ENCODE measurements at places on chromosomes 13 and 19. TPM values are rescaled to one million over a fixed set of nuclear protein-coding genes. Genes with fewer than 3 reads are reported as not detected.

Gene IRGQ
- 16.5 TPM for total RNA-seq

Gene MISP3
- 1.3 TPM for total RNA-seq

Gene TNFSF9
- total RNA-seq, result 0.99 TPM

Gene CEACAM7
- not detected for total RNA-seq

DNA sequence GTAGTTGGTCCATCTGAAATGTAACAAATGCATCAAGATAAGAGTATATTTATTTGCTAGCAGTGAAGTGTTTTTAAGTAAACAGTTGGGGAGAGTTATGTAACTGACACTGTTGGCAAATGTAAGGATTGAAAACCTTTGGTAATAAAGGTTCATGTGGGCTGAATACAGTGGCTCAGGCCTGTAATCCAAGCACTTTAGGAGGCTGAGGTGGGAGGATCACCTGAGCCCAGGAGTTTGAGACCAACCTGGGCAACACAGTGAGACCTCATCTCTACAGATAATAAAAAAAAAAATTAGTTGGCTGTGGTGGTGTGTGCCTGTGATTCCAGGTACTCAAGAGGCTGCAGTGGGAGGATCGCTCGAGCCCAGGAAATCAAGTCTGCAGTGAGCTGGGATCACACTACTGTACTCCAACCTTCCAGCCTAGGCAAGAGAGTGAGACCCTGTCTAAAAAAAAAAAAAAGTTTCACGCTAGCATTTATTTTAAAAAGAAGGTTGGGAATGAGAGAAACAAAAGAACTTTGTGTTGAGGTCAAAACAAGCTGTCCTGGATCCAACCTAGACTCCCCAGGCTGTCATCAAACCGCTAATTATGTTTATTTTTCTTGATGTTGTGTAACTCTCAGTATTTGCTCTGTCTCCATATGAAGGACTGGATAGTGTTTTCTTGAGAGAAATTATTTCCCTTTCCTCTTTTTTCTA is 20.7 kb downstream of the SETDB2 start:
- H3K36me3 ChIP-seq, result peaks cover 34% of the 10 kb centered on the region
- no peak overlapping the region for H3K4me3 ChIP-seq
- no peaks in the 10 kb centered on the region for H3K27me3 ChIP-seq
- H3K4me1 ChIP-seq, result no peaks in the 10 kb centered on the region
- no peak for DNase-seq

DNA sequence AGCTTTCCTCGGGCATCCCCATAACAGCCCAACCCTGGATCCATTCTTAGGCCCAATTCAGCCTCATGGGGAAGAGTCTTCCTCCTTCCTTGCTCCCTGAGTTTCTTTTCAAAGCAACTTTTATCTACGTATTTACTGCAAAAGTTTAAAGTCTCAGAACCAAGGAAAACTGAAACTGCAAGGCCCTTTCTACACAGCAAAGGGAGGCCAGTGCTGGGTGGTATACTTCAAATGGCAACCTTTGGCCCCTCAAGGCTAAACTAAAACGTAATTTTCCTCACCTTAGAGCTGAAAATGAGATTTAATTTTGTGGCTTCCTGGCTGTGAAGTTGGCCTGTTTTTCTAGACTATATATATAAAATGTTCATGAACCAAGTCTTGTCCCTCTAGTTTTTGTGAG is 5.6 kb downstream of the CDX2 start:
- H3K4me1 ChIP-seq, result peaks cover 13% of the 10 kb centered on the region
- H3K27ac ChIP-seq, result no peak overlapping the region
- no peak for DNase-seq
- H3K36me3 ChIP-seq, result no peaks in the 10 kb centered on the region
- H3K27me3 ChIP-seq, result peaks cover 27% of the 10 kb centered on the region

- DNase-seq, result no peak
- no peaks in the 10 kb centered on the region for H3K27me3 ChIP-seq
- no peak overlapping the region for H3K27ac ChIP-seq
These were observed 761.5 kb downstream of the EFNB2 start for GRCh38 chr13:105773863-105774538.

GRCh38 chr19:18023622-18024251 is 15.8 kb downstream of the ARRDC2 start:
- no peaks in the 10 kb centered on the region for H3K36me3 ChIP-seq
- peak overlapping the region; percentile 73 for H3K27ac ChIP-seq
- H3K27me3 ChIP-seq, result no peaks in the 10 kb centered on the region
- no peak overlapping the region for H3K4me3 ChIP-seq

DNA sequence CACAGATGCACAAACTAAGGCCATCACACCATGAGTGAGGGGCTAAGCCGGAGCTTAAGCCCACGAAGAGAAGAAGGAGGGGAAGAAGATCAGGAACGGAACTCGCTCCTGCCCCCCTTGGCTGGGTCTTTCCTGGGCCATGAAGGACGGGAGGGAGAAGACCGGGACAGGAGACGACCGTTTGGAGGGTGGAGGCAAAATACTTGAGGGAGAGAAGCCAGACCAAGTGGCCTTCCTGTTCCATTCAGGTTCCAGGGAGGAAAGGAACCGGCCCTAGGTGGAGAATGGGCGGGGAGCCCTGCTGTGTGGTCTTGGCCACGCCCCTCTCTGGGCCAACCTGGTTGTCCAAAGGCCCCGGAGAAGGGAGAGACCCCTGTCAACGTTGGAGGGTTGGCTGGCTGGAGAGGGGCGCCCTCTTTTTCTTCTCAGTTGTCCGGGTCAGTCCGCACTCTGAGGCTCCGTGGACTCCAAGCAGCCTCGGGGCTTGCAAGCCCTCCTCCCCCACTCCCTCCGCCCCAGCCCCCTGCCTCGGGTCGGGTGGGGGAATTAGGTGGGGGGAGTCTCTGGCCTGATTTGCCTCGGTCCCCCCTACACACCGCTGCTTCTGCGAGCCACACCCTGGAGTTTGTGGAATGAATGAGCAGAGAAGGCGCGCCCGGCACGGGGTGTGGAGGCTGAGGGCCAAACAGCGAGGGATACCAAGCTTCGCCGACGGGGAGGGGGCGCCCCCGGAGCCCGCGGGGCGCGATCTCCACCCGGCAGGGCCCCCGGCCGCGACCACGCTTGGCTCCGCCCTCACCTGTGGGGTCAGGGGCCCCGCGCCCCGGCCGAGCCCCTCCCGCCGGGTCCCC is 757 bp downstream of the FBN3 start:
- H3K36me3 ChIP-seq, result no peaks in the 10 kb centered on the region
- peaks cover 9% of the 10 kb centered on the region for H3K4me1 ChIP-seq
- peaks cover 8% of the 10 kb centered on the region for H3K27me3 ChIP-seq
- no peak for DNase-seq
- no peak overlapping the region for H3K4me3 ChIP-seq
- H3K27ac ChIP-seq, result no peak overlapping the region

DNA sequence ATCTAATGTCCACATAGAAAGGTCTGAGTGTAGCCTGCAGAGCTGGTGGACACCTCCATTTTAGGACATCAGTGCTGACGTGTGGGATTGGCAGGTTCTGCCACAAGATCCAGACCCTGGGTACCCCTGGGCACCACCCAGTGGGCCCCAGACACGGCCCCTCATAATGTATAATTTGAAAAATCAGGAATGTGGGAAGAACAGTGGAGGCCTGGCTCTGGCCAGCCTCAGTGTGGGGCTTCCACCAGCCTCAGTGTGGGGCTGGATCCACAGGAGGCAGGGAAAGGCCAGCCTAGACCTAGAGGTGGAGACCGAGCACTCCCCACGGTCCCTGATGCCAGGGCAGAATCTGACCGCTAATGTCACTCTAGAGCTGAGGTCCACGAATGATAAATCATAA is 150.7 kb upstream of the SOX1 start:
- no peak overlapping the region for H3K4me3 ChIP-seq
- no peaks in the 10 kb centered on the region for H3K36me3 ChIP-seq
- DNase-seq, result no peak
- no peaks in the 10 kb centered on the region for H3K4me1 ChIP-seq
- no peak overlapping the region for H3K27ac ChIP-seq

- H3K27me3 ChIP-seq, result no peaks in the 10 kb centered on the region
- H3K36me3 ChIP-seq, result no peaks in the 10 kb centered on the region
- no peak for DNase-seq
- peaks cover 41% of the 10 kb centered on the region for H3K4me1 ChIP-seq
- no peak overlapping the region for H3K4me3 ChIP-seq
- H3K27ac ChIP-seq, result peak overlapping the region; percentile 74
These were observed 1.3 kb upstream of the AKT2 start for GRCh38 chr19:40286235-40286970.

DNA sequence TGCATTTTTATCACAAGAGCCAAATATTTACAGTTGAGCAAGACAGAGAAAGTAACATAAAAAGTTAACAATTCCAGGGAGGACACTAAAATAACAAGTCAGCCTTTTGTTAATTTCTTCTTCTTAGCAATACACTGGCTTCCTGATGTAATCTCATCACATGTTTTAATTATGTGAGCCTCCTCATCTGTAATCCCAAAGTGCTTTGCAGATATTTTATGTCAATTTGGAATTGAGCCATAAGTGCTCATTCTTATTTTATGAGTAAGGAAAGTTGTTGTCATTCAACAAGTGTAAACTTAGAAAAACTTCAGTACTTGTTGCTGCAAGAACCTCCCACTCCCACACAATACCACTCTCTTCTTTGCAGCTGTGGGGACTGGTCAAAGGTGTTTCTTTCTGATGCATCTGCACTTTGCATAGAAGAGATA is 223.6 kb downstream of the GPC6 start:
- no peaks in the 10 kb centered on the region for H3K27me3 ChIP-seq
- DNase-seq, result no peak

DNA sequence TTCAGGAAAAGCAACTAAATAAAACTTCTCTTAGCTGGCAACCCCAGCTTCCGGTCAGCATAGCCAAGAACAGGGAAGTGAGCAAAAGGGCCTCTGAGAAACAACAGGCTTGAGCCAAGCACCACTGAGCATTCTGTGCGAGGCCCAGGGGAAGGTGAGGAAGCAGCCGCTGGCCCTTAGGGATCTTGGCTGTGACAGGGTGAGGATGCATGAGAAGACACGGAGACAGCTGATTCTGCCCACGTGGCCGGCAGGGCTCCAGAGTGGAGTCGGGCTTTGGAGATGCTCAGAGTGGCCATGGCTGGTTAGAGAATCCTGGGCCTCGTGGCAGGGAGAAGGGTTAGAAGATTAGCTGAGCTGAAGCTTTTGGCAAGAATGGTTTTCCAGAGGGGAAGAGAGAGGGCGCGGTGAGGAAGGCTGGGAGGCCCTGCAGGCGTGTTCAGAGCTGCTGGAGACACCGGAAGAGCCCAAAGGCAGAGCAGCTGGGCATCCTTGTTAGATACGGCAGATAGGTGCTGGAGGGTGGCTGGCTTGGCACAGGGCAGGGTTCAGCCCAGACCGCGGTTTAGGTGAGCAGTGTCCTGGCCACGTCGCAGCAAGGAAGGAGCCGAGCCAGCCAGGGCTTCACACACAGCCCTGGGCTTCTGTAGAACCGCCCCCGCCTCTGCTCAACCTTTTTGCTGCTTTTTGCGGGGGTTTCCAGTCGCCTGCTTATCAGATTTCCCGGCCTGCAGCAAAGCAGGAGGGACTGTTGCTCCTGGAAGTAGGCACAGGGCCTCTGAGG is 17.3 kb downstream of the UPF1 start:
- H3K36me3 ChIP-seq, result peaks cover 56% of the 10 kb centered on the region
- DNase-seq, result no peak

GRCh38 chr19:57671124-57671895 is 2.6 kb downstream of the ZSCAN4 start:
- DNase-seq, result no peak
- H3K27ac ChIP-seq, result no peak overlapping the region
- H3K27me3 ChIP-seq, result no peaks in the 10 kb centered on the region
- no peak overlapping the region for H3K4me3 ChIP-seq
- no peaks in the 10 kb centered on the region for H3K4me1 ChIP-seq

DNA sequence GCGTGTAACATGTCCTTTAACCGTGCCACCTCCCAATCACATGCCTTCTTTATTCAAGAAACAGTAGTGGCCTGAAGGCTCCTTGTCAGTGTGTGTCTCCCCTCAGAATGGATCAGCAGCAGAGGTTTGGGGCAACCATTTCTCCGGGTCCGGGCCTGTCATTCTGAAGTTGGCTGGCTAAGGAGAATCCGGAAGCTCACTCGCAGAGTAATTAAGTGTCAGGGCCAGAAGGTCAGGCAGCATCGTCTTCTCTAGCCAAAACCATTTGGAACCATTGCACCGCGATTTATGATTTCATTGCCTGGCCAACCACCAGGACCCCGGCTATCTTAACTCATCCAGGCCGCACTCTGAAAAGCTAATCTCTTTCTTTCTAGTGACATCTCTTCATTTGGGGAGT is 550.8 kb downstream of the EFNB2 start:
- no peak overlapping the region for H3K27ac ChIP-seq
- no peaks in the 10 kb centered on the region for H3K36me3 ChIP-seq
- H3K27me3 ChIP-seq, result no peaks in the 10 kb centered on the region
- no peak for DNase-seq
- no peaks in the 10 kb centered on the region for H3K4me1 ChIP-seq

- no peak overlapping the region for H3K4me3 ChIP-seq
- no peaks in the 10 kb centered on the region for H3K36me3 ChIP-seq
- DNase-seq, result no peak
- no peaks in the 10 kb centered on the region for H3K4me1 ChIP-seq
- H3K27ac ChIP-seq, result no peak overlapping the region
- no peaks in the 10 kb centered on the region for H3K27me3 ChIP-seq
These were observed 48.9 kb upstream of the URAD start for GRCh38 chr13:28037399-28037798.

GRCh38 chr13:40488869-40489391 is 177.5 kb downstream of the FOXO1 start:
- no peak overlapping the region for H3K4me3 ChIP-seq
- peaks cover 89% of the 10 kb centered on the region for H3K4me1 ChIP-seq
- no peaks in the 10 kb centered on the region for H3K36me3 ChIP-seq
- peak overlapping the region; percentile 4 for H3K27ac ChIP-seq
- DNase-seq, result no peak
- H3K27me3 ChIP-seq, result no peaks in the 10 kb centered on the region

DNA sequence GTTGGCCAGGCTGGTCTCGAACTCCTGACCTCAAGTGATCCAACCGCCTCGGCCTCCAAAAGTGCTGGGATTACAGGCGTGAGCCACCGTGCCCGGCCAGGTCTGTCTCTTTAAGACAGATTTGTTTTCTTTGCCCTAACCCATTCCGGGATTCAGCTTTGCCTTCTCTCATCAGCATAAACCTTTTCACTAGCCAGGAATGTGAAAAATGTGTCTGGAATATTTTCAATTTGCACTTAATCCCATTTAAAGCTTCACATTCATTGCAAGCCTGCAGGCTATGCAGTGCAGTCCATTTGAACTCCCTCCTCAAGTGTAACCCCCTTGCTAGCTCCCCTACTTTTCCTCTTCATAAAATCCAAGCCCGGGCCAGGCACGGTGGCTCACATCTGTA is 880 bp upstream of the TMEM160 start:
- H3K27me3 ChIP-seq, result no peaks in the 10 kb centered on the region
- no peak for DNase-seq
- no peak overlapping the region for H3K4me3 ChIP-seq
- H3K27ac ChIP-seq, result no peak overlapping the region
- H3K4me1 ChIP-seq, result peaks cover 13% of the 10 kb centered on the region
- no peaks in the 10 kb centered on the region for H3K36me3 ChIP-seq

DNA sequence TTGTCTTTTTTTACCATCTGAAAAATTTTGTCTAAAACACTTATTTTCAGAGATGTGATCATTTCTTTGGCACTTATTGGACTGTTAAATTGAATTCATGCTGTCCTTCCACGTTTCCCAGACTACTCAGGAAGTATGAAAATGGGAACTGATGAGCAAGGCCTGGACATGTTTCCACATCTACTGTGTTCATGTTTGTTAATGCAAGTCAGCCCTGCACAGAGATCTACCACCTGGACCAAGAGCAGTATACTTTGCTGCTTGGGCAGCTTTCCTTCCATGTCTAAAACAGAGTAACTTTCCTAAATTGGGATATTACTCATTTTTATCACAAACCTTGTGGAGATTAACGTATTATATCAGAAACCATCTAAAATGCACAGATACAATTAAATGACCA is 687.4 kb downstream of the DIAPH3 start:
- no peak for DNase-seq
- no peaks in the 10 kb centered on the region for H3K36me3 ChIP-seq
- no peaks in the 10 kb centered on the region for H3K27me3 ChIP-seq
